ENCODE measurements at places on chromosomes 12 and 14.

DNA sequence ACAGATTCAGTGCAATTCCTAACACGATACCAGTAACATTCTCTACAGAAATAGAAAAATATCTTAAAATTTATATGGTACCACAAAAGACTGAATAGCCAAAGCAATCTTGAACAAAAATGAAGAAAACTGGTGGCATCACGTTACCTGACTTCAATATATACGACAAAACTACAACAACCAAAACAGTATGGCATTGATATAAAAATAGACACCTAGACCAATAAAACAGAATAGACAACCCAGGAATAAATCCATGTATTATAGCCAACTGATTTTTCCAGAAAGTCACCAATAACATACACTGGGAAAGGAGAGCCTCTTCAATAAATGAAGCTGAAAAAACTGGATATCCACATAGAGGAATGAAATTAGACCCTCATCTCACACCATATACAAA lies 5.7 kb downstream of the KLRK1 start:
- no peak for DNase-seq

- no peak for DNase-seq
These were observed 14.3 kb upstream of the FBXL14 start for GRCh38 chr12:1608713-1609119.

DNA sequence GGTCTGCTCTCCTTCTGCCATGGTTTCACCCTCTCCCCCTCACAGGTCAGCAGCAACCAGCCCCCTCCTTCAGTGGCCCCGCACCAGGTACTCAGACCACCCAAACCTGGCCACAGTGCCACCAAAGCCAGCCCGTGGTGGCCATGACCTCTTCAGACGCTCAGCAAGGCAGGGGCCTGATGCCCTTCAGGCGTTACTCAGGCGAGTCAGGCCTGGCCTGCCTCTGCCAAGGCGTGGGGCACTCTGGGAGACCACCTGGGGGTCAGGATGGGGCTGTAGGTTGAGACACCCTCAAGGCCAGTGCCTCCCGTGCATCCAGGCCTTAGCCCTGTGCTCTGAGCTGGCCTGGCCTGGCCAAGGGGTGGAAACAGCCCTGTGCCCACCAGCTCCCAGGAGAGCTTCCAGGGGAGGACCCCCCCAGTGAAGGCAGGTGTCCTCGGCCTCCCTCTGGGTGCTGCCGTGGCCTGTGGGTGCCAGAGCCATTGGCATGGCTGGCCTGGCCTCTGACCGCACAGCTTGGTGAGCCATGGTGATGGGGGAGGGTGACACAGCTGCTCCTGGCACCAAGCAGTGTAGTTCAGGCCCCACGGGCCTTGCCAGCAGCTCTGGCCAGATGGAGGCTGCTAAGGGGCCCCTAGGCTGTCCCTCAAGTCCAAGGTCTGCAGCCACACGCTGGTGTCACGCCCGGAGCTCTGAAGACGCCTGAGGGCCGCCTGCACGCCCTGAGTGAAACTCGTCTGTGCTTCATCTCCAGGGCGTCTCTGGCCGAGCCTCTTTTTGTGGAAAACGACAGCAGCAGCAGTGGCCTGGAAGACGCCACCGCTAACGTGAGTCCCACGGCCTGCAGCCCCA lies 15.1 kb downstream of the XRCC3 start:
- no peak for DNase-seq

GRCh38 chr12:128338386-128339125 lies 71.6 kb downstream of the TMEM132C start:
- DNase-seq, result no peak

- DNase-seq, result no peak
These were observed 339.8 kb downstream of the PCNX1 start for GRCh38 chr14:71247106-71247505.

Measured in non-pigmented ciliary epithelial cell (primary cell).